ENCODE measurements at places on chromosomes 3 and 15.

DNA sequence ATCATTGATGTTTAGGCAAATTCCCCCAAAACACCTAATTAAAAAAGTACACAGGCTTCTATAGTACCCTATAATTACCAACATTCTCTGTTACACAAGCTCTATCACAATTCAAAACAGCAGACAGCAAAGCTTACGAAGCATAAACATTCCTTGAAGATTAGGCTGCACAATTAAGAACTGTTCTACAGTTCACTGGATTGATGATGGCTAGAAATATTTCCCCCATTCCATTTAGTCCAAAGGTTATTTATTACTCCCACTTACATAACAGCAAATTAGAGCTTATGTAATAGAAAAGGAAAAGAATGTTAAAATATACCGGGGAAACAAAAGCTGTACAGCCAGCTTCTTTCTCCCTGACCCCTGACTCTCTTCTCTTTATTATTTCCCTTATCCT is 49.3 kb downstream of the UACA start:
- no peak for DNase-seq

DNA sequence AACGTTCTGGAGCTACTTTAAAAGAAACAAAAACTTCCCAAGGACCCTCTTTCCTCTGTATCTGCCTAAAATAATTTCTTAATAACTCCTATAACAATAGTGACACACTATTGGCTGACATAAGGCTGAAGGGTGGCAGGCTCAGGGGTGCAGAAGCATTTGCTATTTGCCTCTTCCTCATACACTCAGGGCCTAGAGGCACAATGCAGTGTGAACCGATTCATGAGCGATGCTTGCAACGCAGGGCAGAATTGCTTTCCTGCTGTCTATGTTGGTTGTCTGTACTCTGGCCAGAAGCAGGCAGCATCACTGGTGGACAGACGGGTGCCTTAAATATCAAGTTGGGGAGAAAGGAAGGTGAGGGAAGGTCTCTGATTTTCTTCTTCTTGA is 157.4 kb downstream of the AGBL1 start:
- no peak for DNase-seq

- DNase-seq: no peak
Observed at GRCh38 chr3:187750513-187751123, 5.3 kb upstream of the BCL6 start.

DNA sequence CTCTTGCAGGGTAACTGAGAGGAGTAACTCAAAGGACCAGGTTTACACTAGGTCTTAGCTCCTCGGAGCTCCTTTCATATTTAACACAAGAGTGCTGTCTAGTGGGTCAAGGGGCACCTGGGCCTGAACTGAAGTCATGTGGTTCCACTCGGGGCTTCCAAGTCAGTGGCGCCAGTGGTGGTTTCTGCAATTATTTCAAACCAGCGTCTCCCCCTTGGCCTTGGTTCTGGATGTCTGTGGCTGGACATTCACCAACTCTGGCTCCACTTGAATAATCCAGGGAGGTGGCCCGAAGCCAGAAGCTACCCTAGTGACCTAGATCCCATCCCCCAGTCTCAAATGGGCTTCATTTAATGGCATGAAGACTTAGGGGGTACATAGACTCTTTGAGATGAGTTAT is 144.3 kb upstream of the ADAMTS9 start:
- no peak for DNase-seq
